ENCODE measurements at places on chromosomes 5 and 9.

- no peak for DNase-seq
These were observed 21.8 kb downstream of the AQP7 start for GRCh38 chr9:33380390-33381094.

DNA sequence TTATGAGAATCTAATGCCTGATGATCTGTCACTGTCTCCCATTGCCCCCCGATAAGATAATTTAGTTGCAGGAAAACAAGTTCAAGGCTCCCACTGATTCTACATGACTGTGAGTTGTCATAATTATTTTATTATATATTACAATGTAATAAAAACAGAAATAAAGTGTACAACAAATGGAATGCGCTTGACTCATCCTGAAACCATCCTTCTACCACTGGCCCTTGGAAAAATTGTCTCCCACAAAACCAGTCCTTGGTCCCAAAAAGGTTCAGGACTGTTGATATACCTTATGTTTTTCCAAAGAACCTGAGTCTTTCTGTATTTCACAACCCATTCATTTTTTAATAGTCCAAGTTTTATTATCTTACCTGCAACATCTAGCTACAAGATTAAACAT, 403.5 kb downstream of the TAF11L14 start:
- no peak for DNase-seq

DNA sequence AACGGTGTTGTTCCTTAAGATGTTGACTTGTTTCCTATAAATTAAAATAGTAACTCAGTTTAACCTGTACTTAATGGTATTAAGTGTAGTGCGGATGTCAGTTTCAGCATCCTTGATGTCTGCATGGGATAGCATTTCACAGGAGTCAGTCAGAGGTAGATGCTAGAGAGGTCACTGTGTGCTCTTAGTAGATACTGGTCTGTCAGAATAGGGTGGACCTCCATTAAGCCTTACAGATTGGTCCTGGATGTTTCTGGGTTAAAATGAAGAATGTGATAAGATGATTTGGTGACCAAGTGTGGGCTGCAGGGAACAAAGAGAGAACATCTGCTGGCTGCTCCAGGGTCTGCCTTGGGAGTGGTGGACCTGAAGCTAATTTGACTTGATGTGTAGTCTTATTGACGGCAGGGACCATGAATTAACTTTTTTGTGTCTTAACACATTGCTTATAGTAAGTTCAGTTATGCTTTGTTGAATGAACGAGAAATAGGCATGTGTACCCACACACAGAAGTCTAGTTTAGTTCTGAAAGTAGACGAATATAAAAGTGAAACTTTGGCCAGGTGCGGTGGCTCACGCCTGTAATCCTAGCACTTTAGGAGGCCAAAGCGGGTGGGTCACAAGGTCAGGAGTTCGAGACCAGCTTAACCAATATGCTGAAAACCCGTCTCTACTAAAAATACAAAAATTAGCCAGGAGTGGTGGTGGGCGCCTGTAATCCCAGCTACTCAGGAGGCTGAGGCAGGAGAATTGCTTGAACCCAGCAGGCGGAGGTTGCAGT, 12.5 kb downstream of the RAB24 start:
- no peak for DNase-seq

- DNase-seq: no peak
These were observed 68.5 kb downstream of the IL31RA start for GRCh38 chr5:55919625-55920024.

- DNase-seq: no peak
These were observed 276.0 kb upstream of the MVB12B start for GRCh38 chr9:126050605-126050990.

- no peak for DNase-seq
These were observed 229.6 kb downstream of the TMEM167A start for GRCh38 chr5:82847562-82847961.

GRCh38 chr5:176723440-176723839, 76.2 kb downstream of the TSPAN17 start:
- no peak for DNase-seq

Measured in HL-60 (cell line).